Stimulated activated CD8-positive, alpha-beta memory T cell treated with anti-CD3 and anti-CD28 coated beads, Interleukin-2, amount 100 ng/mL, for 48 hours (primary cell): ENCODE measurements at places on chromosomes 1 and 21.

DNA sequence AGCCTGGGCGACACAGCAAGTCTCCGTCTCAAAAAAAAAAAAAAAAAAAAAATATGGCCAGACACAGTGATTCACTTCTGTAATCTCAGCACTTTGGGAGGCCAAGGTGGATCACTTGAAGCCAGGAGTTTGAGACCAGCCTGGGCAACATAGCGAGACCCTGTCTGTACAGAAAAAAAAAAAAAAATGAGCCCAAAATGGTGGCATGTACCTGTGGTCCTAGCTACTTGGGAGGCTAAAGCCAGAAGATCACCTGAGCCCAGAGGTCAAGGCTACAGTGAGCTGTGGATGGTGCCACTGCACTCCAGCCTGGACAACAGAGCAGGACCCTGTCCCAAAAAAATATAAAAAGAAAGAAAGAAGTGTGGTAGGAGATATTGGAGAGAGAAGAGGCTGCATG, 1.7 kb upstream of the TESK2 start:
- no peak for DNase-seq

DNA sequence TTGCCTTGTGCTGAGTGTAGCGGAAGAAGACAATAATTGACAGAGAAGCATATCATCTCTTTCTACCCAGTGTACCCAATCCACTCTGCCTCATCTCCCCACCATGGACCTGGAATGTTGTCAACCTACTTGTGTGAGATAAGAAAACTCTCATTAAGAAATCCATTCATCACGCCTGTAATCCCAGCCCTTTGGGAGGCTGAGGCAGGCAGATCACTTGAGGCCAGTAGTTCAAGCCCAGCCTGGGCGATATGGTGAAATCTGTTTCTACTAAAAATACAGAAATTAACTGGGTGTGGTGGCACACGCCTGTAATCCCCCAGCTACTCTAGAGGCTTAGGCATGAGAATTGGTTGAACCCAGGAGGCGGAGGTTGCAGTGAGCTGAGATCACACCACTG, 209.6 kb downstream of the PBX1 start:
- DNase-seq, result no peak

GRCh38 chr1:64829411-64830029, 84.6 kb downstream of the RAVER2 start:
- DNase-seq, result no peak

- DNase-seq, result no peak
Measured at GRCh38 chr1:7824701-7825100, 28.2 kb downstream of the UTS2 start.

DNA sequence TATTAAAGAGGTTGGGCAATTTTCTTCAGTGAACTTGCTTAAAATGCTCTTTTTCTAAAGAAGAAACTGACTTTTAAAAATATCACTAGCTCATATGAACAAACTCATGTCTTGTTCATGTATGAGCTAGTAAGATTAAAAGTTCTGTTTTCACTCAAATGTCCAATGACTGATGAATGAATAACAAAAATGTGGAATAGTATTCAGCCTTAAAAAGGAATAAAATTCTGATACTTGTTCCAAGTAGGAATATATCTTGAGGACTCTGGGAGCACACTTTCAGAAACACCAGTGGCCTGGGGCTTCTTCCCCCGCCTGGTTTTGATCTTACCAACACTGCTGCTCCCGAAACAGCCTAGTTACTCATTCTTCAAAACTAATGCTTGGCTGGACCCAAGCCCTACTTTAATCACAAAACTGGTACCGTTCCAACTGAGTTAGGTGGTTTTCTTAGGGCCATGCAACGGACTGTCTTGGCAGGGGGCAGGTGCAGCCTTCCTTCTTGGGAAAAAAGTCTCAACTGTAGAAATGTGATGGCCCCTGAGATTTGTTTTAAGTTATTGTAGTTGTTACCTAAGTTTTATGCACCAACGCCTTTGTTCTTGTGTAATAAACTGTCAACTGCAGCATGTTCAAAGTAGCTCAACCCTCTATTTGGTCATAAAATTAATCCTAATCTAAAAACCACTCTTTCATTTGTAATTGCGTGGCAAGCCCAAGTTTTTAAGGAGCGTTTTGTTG, 116.0 kb downstream of the ETS2 start:
- no peak for DNase-seq
